ENCODE measurements at places on chromosomes 3 and 15.
A peak's percentile ranks its signal among the peaks of the same experiment; 100 is the strongest.

DNA sequence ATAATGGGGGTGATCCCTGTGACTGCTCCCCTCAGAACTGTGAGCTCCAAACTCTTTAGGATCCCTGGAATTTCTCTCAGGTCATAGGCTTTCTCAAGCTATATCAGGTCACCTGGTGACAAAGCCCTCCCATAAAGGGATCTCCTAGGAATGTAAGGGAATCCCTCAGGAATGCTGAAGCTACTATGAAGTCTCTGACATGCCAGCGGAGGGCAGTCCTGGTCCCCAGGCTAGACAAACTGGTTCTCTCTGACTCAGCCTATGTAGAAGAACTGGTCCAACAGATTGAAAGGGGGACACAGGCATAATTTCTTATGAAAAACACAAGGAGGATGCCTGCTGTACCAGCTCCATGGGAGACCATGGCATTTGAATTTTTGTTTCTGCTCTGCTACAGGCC, 6.7 kb downstream of the LPCAT4 start:
- DNase-seq: no peak

DNA sequence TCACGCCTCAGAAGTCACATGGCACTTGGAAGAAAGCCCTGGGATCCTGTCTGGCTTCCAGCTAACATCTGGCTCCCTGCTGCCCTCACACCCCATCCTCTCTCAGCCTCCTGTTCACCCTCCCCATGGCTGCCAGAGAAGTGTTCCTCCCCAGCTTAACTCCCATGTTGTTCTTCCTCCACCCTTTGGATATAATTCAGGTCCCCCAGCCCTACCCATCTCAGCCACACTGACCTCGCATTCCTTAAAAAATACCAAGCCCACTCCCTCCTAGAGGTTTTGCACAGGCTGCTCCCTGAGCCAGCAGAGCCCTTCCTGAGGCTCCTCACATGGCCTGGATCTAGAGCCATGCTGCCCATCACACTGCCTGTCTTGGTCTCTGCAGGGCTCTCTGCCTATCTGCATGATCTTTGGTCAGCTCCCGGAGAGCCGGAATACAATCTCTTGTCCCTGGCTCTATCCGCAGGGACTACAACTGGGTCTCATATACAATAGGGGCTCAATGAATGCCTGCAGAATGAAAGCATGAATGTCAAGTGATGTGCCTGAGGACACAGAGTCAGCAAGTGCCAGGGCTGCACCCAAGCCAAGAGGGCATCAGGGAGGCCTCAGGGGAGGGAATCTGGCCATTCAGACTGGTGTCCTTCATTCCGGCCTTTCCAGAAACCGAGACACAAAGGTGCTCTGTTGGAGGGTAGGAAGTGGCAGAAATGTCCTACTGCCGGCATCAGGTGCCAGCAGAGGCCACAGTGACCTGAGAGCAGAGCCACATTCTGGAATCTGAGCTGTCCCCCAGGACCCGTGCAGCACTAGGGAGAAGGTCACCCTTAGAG, 3.8 kb upstream of the TKT start:
- DNase-seq: no peak

- DNase-seq: no peak
Measured at GRCh38 chr3:46632792-46633191, 20.5 kb downstream of the FAM240A start.

DNA sequence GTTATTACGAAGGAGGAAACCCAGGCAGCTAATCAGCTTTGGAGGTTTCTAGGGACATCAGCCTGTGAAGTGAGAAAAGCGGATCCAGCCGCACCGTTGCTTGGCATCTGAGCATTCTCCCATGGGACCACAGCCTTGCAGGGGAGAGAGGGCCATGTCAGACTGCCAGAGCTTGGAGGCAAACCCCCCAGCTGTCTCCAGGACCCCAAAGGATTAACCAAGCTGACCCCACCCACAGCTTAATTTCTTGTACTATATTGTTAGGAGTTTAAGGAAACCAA, 5.1 kb downstream of the IGDCC3 start:
- peak; percentile 34 for DNase-seq

DNA sequence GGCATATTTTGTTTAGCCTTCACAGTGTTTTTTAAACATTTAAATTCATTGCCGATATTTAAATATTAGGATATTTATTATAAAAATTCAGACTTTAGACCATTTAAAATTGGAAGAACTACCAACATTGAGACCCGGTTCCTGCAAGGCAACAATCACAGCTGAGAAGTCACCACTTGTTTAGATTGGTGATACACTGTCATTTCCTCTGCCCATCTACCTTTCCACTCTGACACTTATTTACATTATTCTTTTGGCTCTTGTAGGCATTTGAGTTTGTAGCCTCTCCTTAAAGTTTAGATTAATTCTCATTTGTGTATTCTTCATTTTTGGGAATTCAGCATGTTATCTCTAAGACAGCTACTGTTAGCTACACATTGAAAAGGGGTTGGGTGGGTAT, 10.3 kb upstream of the IL20RB start:
- DNase-seq: no peak
